NCI-H2081 (cell line): ENCODE measurements at places on chromosomes 13 and 19.

- no peak for DNase-seq
Observed at GRCh38 chr13:53341144-53341510, 312.5 kb downstream of the OLFM4 start.

GRCh38 chr13:71902676-71903075, 35.7 kb upstream of the DACH1 start:
- DNase-seq, result no peak

- no peak for DNase-seq
Observed at GRCh38 chr13:98529171-98529570, 47.7 kb downstream of the STK24 start.

GRCh38 chr19:44927746-44928145, 13.3 kb downstream of the APOC1 start:
- no peak for DNase-seq

GRCh38 chr19:7516333-7516732, 430 bp downstream of the ZNF358 start:
- DNase-seq, result no peak

DNA sequence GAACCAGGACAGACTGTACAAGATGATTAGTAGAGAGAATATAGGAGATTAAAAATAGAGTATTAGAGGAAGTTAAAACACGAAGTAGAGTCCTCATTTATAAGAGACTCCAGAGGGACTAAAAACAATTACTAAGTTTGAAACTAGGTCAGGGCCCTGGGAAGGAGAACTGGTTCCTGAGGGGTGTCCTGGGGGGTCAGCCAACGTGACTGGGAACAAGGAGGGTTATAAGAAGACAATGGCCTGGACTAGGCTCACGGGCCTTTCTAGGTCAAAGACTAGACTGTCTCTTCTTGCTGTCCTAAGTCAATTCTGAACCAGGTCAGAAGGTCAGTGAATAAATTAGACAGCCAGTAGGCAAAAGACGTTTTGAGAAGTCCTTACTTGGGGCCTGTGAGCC, 165.3 kb downstream of the IER2 start:
- no peak for DNase-seq

GRCh38 chr19:41967054-41967783, 8.1 kb upstream of the RABAC1 start:
- DNase-seq, result no peak

DNA sequence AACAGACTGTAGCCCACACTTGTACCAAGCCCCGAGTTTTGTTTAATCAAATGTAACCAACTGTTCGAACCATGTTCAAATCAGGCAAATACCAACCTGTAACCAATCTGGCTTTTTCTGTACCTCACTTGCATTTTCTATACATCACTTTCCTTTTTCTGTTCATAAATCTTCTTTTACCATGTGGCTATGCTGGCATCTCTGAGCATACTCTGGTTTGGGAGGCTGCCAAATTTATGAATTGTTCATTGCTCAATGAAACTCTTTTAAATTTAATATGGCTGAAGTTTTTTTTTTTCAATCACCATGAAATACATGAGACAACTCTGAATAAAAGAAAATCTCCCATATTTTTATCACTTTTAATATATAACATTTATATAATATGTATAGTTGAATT, 256.1 kb downstream of the SLITRK6 start:
- DNase-seq, result no peak

DNA sequence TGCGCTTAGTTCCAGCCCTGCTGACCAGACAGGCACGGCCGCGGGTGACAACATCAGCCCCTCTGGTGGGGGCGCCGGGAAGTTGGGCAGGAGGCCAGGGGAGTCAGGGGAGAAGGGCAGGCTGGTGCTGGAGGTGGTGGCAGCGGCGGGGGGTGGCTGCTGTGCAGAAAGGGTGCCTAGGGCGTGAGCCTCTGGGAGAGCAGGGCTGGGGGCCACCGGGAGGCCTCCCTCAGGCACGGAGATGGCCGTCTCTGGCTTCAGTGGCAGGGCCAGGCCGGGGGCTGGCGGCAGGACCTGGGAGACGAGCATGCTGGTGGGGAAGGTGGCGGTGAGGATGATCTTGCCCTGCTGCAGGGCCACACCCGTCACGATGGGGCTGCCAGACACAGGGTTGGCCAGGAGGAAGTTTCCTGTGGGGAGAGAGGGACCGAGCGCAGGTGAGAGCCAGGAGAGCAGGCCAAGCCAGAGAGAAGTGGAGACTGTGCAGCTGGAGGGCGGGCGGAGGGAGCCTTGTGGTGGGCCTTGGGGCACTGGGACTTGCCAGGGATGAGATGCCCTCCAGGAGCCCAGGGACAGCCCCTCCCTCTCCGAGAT, 3.3 kb downstream of the SIX5 start:
- no peak for DNase-seq
